ENCODE measurements at places on chromosomes 2 and 18. TPM values are rescaled to one million over a fixed set of nuclear protein-coding genes. Genes with fewer than 3 reads are reported as not detected.

IL1A gene
- total RNA-seq = 1.0 TPM

DNA sequence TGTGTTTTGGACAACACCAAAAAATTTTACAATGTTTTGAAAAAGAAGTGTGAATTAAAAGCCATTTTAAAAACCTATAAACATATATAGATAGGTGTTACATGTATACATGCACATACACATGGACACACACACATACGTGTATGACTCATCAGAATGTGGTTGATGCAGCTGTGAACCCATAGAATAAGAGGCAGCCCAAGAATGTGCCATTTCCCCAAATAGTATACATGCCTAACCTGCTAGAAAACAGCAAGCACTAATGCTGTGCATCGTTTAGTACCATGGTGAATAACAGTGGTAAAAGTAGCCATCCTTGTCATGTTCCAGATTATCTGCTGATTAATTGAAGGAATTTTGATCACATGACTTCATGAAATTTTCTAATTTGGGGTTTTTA is 149.0 kb downstream of the DSEL start:
- no peak for DNase-seq

- DNase-seq = no peak
Measured at GRCh38 chr18:38174594-38174993, 609.0 kb upstream of the CELF4 start.

GRCh38 chr2:27170581-27171337 is 22.0 kb downstream of the TCF23 start:
- peak; percentile 21 for DNase-seq
